Activated CD8-positive, alpha-beta memory T cell treated with anti-CD3 and anti-CD28 coated beads for 36 hours (primary cell): ENCODE measurements at places on chromosomes 11 and 22. TPM values are rescaled to one million over a fixed set of nuclear protein-coding genes. Genes with fewer than 3 reads are reported as not detected.

The GRIA4 gene
- total RNA-seq: not detected

The SAA4 gene
- total RNA-seq: not detected

The DLG2 gene
- total RNA-seq: 1.2 TPM

The OR8B4 gene
- not detected for total RNA-seq

The C2CD2L gene
- total RNA-seq: 26.0 TPM

The OR51B5 gene
- total RNA-seq: not detected

The ZNF195 gene
- total RNA-seq: 41.8 TPM

The ASCL2 gene
- 2.8 TPM for total RNA-seq

The CD3E gene
- 491 TPM for total RNA-seq

The BACE1 gene
- total RNA-seq: 1.9 TPM

The FOLR2 gene
- not detected for total RNA-seq

The RFPL1 gene
- not detected for total RNA-seq

The NRGN gene
- 6.4 TPM for total RNA-seq

The NXPE1 gene
- not detected for total RNA-seq

The OR56A1 gene
- not detected for total RNA-seq

The MYRF gene
- total RNA-seq: 1.0 TPM

The TMEM151A gene
- not detected for total RNA-seq

The UPK3A gene
- not detected for total RNA-seq

The IGSF22 gene
- total RNA-seq: 0.92 TPM

The OR51B4 gene
- total RNA-seq: not detected

The RBMXL2 gene
- not detected for total RNA-seq

The MYBPC3 gene
- total RNA-seq: not detected

The PAX6 gene
- total RNA-seq: not detected

The HDAC10 gene
- 42.1 TPM for total RNA-seq

The TCP11L1 gene
- total RNA-seq: 21.0 TPM

The P2RX6 gene
- total RNA-seq: 0.38 TPM

The GAL gene
- total RNA-seq: 2.6 TPM

The CTSW gene
- total RNA-seq: 48.9 TPM

The SCGB1D4 gene
- not detected for total RNA-seq

The PPP6R3 gene
- total RNA-seq: 116 TPM

The SEPTIN3 gene
- 0.55 TPM for total RNA-seq

The ENTHD1 gene
- total RNA-seq: 0.30 TPM

The SLC22A9 gene
- not detected for total RNA-seq

The LGR4 gene
- total RNA-seq: not detected

The PDE2A gene
- total RNA-seq: 0.29 TPM

The PCF11 gene
- total RNA-seq: 49.6 TPM

The CD3D gene
- total RNA-seq: 417 TPM

The LDHAL6A gene
- not detected for total RNA-seq

The CASP12 gene
- total RNA-seq: not detected

The POTEH gene
- total RNA-seq: not detected

The UPK2 gene
- total RNA-seq: not detected

The BIK gene
- 4.4 TPM for total RNA-seq

The IMMP1L gene
- total RNA-seq: 29.4 TPM

The CCDC157 gene
- total RNA-seq: 2.1 TPM

The SCGB1A1 gene
- not detected for total RNA-seq

The SLC22A25 gene
- not detected for total RNA-seq

The SMTNL1 gene
- total RNA-seq: not detected

The MS4A1 gene
- total RNA-seq: not detected

The GAL3ST1 gene
- total RNA-seq: not detected

The SNU13 gene
- total RNA-seq: 338 TPM

The TRPM5 gene
- not detected for total RNA-seq

The PLEKHB1 gene
- 7.3 TPM for total RNA-seq

The MUC5AC gene
- total RNA-seq: not detected

The CARD18 gene
- not detected for total RNA-seq

The CHADL gene
- total RNA-seq: not detected

The ACRV1 gene
- total RNA-seq: not detected

The EPS8L2 gene
- total RNA-seq: 14.3 TPM

The SGSM1 gene
- total RNA-seq: 0.27 TPM

The MS4A4A gene
- not detected for total RNA-seq

The BTBD18 gene
- total RNA-seq: not detected
